ENCODE measurements at places on chromosomes 12 and 14.

DNA sequence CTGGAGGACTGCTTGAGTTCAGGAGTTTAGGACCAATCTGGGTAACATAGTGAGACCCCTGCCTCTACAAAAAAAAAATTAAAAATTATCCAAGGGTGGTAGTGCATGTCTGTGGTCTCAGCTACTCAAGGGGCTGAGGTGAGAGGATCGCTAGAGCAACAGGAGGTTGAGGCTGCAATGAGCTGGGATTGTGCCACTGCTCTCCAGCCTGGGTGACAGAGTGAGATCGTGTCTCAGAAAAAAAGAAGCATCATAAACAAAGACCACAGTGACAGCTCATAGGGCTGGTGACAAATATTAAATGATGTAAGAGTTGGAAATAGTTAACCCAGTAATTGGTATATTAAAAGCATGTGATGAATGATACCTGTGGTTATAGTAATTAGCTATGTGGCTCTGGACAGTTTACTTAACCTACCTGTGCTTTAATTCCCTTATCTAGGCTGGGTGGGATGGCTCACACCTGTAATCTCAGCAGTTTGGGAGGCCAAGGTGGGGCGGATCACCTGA, 68.0 kb downstream of the GSC start:
- no peak for DNase-seq
- H3K36me3 ChIP-seq, result no peaks in the 10 kb centered on the region
- no peak overlapping the region for H3K27ac ChIP-seq
- peaks cover 2% of the 10 kb centered on the region for H3K4me1 ChIP-seq
- no peaks in the 10 kb centered on the region for H3K27me3 ChIP-seq

- H3K4me1 ChIP-seq, result peaks cover 55% of the 10 kb centered on the region
- H3K4me3 ChIP-seq, result peak overlapping the region; percentile 86
- H3K27me3 ChIP-seq, result no peaks in the 10 kb centered on the region
- H3K27ac ChIP-seq, result peak overlapping the region; percentile 97
These were observed 99.9 kb downstream of the NINJ2 start for GRCh38 chr12:563250-563781.

DNA sequence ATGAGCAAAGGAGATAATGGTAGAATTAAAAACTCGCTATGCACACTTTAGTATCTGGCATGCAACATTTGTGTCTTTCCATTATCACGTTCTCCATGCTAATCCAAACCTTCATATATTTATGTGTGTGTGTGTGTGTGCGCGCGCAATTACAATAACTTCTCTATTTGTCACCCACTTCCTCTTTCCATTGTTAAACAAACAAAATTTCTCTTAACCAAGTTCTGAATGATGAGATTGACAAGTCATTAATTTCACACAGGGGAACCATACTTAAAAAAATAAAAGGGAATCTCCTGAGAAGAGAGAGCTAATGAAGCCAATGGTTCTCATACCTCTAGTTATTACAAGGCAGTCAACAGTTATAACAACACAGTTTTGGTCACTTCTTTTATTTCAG, 575.9 kb upstream of the MDGA2 start:
- no peaks in the 10 kb centered on the region for H3K36me3 ChIP-seq
- H3K4me1 ChIP-seq, result no peaks in the 10 kb centered on the region
- H3K27ac ChIP-seq, result no peak overlapping the region
- no peaks in the 10 kb centered on the region for H3K27me3 ChIP-seq

GRCh38 chr14:64244279-64244678, 49.9 kb downstream of the ESR2 start:
- no peak overlapping the region for H3K4me3 ChIP-seq
- no peaks in the 10 kb centered on the region for H3K36me3 ChIP-seq
- DNase-seq, result no peak
- no peaks in the 10 kb centered on the region for H3K4me1 ChIP-seq
- H3K27me3 ChIP-seq, result peaks cover 10% of the 10 kb centered on the region

DNA sequence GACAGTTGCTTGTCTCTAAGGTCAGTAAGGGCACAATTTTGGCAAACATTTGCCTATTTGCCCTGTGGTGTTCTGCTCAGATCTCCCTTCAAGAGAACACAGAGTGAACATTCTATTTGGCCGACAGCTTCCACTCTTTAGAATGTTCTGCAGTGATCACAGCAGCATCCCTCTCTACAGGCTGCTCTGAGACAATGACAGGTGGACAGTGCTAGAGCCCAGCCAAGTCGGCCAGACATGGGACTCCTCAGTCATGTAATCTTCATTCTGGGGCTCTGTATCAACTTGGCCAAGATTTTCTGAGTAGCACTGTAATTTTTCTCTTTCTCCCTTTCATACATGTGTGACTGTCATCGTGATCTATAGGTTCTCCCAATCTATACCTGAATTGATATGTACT, 34.8 kb downstream of the TIMELESS start:
- H3K27me3 ChIP-seq, result no peaks in the 10 kb centered on the region
- no peak for DNase-seq
- H3K27ac ChIP-seq, result no peak overlapping the region

DNA sequence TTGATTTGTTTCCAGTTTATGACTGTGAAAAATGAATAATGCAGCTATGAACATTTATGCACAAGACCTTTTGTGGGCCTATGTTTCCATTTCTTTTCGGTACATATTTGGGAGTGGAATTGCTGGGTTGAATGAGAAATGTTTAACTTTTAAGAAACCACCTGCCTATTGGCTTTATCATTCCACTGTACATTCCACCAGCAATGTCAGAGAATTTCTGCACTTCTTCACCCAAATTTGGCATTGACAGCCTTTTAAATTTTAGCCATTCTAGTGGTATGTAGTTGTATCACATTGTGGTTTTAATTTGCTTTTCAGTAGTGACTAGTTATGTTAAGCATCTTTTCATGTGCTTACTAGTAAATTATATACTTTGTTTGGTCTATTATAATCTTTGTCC, 317.0 kb upstream of the TMTC1 start:
- H3K36me3 ChIP-seq, result no peaks in the 10 kb centered on the region
- H3K27me3 ChIP-seq, result no peaks in the 10 kb centered on the region
- no peak overlapping the region for H3K4me3 ChIP-seq
- no peak overlapping the region for H3K27ac ChIP-seq
- H3K4me1 ChIP-seq, result no peaks in the 10 kb centered on the region

DNA sequence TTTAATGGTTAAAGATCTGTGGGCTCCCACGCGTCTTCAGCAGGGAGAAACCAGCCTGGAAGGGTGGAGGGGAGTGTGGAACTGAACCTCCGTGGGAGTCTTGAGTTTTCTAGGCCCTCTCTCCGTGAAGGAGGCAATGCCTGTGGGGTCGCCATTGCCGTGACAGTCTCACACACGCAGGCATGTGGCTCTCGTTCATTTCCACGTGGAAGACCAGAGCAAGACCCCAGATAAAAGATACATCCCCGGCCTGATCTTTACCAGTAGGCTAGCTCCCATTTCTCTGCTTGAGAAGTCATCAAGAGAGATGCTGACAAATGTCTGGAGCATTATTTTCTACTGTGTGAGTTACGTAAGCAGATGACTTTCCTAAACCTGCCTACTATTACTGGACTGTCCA, 491.7 kb upstream of the LMO3 start:
- no peaks in the 10 kb centered on the region for H3K36me3 ChIP-seq
- DNase-seq, result no peak
- no peaks in the 10 kb centered on the region for H3K27me3 ChIP-seq
- H3K4me3 ChIP-seq, result no peak overlapping the region

- no peak overlapping the region for H3K4me3 ChIP-seq
- no peaks in the 10 kb centered on the region for H3K27me3 ChIP-seq
- H3K4me1 ChIP-seq, result peaks cover 11% of the 10 kb centered on the region
- no peak for DNase-seq
- H3K27ac ChIP-seq, result no peak overlapping the region
- no peaks in the 10 kb centered on the region for H3K36me3 ChIP-seq
These were observed 19.0 kb upstream of the KRAS start for GRCh38 chr12:25269701-25270100.

- peaks cover 2% of the 10 kb centered on the region for H3K4me1 ChIP-seq
- no peaks in the 10 kb centered on the region for H3K36me3 ChIP-seq
- H3K27ac ChIP-seq, result no peak overlapping the region
- H3K4me3 ChIP-seq, result no peak overlapping the region
These were observed 68.8 kb downstream of the ADCK1 start for GRCh38 chr14:77868552-77869285.

DNA sequence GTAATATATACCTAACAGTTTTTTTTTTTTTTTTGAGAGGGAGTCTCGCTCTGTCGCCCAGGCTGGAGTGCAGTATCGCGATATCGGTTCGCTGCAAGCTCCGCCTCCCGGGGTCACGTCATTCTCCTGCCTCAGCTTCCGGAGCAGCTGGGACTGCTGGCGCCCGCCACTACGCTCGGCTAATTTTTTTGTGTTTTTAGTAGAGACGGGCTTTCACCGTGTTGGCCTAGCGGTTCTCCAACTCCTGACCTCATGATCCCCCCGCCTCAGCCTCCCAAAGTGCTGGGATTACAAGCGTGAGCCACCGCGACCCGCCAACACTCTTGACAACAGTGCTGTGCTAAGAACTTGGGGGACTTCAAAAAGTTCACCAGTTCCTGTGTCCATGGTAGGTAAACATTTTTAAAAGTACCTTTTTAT, 63.5 kb downstream of the FOXG1 start:
- H3K36me3 ChIP-seq, result no peaks in the 10 kb centered on the region
- H3K4me3 ChIP-seq, result no peak overlapping the region
- H3K27ac ChIP-seq, result no peak overlapping the region

- no peaks in the 10 kb centered on the region for H3K27me3 ChIP-seq
- H3K4me1 ChIP-seq, result no peaks in the 10 kb centered on the region
- H3K4me3 ChIP-seq, result no peak overlapping the region
- no peak for DNase-seq
- H3K36me3 ChIP-seq, result peaks cover 2% of the 10 kb centered on the region
These were observed 180.5 kb downstream of the FBXL14 start for GRCh38 chr12:1413930-1414329.

- peaks cover 16% of the 10 kb centered on the region for H3K4me1 ChIP-seq
- no peaks in the 10 kb centered on the region for H3K27me3 ChIP-seq
- peaks cover 3% of the 10 kb centered on the region for H3K36me3 ChIP-seq
- no peak overlapping the region for H3K27ac ChIP-seq
- no peak overlapping the region for H3K4me3 ChIP-seq
These were observed 105.2 kb downstream of the RBM19 start for GRCh38 chr12:113860950-113861349.

DNA sequence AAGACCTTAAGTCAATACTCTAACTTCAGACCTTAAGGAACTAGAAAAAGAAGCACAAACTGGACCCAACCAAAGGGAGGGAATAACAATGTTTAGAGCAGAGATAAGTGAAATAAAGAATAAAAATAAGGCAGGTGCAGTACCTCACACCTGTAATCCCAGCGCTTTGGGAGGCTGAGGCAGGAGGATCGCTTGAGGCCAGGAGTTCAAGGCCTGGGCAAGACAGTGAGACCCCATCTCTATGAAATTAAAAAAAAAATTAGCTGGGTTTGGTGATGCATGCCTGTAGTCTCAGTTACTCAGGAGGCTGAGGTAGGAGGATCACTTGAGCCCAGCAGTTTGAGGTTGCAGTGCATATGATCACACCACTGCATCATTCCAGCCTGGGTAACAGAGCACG, 9.1 kb downstream of the TFCP2 start:
- peaks cover 21% of the 10 kb centered on the region for H3K4me1 ChIP-seq
- H3K4me3 ChIP-seq, result no peak overlapping the region
- peaks cover 43% of the 10 kb centered on the region for H3K36me3 ChIP-seq
- H3K27ac ChIP-seq, result peak overlapping the region; percentile 38
- DNase-seq, result no peak

GRCh38 chr12:58584880-58585279, 335.4 kb downstream of the LRIG3 start:
- H3K36me3 ChIP-seq, result no peaks in the 10 kb centered on the region
- DNase-seq, result no peak
- no peak overlapping the region for H3K4me3 ChIP-seq
- H3K4me1 ChIP-seq, result no peaks in the 10 kb centered on the region
- no peaks in the 10 kb centered on the region for H3K27me3 ChIP-seq

DNA sequence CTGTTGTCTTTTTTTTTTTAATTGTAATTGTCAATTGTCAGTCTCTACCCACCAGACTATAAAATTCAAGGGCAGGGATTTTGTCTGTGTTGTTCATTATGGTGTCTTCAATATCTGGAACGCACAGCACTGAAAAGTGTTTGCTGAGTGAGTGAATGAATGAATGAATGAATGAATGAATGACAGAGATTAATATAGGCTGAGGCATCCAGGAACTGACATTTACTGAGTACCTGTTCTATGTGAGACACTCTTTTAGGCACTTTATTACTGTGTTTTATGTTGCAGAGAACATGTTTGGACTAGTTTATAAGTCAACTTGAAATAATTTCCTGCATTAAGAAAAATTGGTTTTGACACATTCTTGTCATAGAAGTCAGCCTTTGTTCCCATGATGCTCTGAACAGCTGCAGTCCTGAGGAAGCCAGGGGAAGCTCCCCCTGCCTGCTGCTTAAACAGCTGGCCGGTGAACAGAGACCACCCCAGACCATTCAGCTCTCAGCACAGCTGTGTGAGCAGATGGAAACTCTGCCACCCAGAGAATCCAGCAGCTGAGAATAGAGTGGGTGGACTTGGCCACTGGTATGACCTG, 160.7 kb upstream of the CCND2 start:
- no peak for DNase-seq
- peaks cover 68% of the 10 kb centered on the region for H3K4me1 ChIP-seq
- peaks cover 5% of the 10 kb centered on the region for H3K36me3 ChIP-seq
- peak overlapping the region; percentile 7 for H3K27ac ChIP-seq

DNA sequence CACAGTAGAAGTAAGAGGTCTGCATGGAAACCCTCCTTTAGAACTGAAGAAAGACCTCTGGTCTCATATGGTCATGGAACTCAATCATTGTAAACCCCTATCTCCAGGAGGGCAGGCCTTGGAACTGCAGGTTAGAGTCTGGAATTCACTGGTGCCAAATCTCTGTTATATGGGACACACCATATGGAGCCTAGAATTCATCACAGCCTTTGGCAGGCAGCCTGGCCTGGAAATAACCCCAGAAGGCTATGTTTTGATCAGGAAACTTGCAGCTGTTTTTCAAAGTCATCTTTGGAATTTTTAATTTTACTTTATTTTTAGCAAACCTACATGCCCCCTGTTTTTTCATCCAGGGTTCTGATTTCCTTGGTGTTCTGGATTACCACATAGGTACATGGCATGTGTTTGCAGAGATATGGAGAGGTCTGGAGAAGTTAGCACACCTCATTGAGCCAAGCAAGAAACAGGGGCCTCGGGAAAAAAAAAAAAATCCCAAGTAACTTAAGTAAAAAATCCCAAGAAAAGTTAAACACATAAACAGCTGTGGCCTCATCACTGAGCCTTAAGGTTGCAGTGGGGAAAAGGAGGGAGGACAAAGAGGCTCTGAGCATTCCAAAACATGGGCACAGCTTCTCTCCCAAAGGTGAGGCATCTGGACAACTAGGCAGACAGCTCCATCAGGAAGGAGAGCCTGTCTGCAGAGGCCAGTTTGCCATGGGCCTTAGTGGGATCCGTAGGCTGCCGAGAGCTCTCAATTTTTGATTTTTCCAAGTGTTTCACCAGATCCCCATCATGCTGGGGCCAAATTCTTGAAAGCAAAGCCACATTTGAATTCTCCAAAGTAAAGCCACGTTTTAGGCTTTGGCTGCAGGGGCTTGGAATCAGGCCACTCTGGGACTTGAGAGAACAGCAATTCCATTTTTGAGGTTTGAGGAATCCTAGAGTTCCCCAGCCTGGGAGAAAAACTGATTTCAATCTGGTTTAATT, 339.6 kb upstream of the TBX3 start:
- H3K4me3 ChIP-seq, result no peak overlapping the region
- no peaks in the 10 kb centered on the region for H3K36me3 ChIP-seq
- no peak overlapping the region for H3K27ac ChIP-seq

All from activated naive CD8-positive, alpha-beta T cell treated with anti-CD3 and anti-CD28 coated beads, Interleukin-2, amount 10 ng/mL, durations not matched to agents 7 days and 5 days (primary cell).